ENCODE measurements at places on chromosomes 1 and 21.

DNA sequence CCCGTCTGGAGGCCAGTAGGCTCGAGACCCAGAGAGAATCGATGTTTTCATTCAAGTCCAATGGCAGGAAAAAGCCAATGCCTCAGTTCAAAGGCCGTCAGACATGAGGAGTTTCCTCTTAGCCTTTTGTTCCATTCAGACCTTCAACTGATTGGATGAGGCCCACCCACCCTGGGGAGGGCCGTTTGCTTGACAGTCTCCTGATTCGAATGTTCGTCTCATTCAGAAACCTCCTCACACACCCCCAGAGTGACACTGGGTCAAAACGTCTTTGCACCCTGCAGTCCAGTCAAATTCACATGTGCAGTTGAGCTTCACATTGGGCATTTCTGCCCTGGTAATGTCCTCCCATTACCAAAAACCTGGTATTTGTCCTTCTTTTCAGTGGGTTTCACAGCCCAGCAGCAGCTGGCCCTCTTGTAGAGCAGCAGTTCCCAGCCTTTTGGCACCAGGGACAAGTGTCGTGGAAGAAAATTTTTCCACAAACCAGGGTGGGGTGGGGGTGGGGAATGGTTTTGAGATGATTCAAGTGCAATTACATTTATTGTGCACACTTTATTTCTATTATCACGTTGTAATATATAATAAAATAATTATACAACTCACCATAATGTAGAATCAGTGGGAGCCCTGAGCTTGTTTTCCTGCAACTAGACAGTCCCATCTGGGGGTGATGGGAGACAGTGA, 40.1 kb downstream of the RSPH1 start:
- no peak for DNase-seq

- no peak for DNase-seq
Observed at GRCh38 chr1:54564312-54565112, 16.5 kb downstream of the ACOT11 start.

GRCh38 chr1:108742253-108742652, 4.2 kb upstream of the STXBP3 start:
- DNase-seq = no peak

DNA sequence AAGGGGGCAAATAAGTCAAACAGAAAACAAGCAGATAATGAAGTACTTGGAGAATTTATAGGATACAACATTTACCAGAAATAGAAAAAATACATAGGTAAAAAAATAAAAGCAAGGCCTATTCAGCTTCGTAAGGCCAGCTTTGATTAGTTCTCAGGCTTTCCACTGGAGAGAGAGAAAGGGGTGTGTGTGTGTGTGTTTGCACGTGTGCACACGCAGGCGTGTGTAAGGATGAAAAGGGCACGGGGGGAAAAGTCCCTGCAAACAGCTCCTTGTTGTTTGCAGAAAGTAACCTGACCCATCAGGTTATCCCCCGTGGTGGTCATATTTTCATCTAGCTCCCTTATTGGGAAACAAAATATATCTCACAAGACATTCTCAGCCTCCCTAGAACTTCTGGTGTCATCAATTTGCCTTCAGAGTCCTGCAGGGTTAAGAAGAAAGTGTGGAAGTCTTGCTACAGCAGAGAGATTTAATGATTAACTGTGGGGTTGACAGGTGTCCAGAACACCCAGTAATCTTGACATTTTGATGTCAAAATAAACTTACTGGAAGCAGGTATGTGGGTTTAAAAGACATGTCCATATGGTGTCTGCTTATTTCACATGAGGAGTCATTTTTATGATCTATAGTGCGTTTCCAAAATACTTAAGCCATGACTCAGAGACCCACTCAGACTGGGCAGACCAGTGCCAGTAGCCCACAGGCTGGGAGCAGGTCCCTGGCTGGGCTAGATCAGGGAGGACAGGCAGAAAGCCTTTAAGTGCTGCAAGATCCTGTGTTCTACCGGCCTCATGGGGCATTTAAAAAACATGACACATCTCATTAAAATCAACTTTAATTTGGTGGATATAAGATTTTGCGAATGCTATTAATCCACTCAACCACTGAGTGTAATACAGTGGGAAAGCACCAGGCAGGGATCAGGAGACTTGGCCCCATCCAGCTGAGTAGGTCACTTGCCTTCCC, 487.6 kb upstream of the CAMK1G start:
- no peak for DNase-seq

DNA sequence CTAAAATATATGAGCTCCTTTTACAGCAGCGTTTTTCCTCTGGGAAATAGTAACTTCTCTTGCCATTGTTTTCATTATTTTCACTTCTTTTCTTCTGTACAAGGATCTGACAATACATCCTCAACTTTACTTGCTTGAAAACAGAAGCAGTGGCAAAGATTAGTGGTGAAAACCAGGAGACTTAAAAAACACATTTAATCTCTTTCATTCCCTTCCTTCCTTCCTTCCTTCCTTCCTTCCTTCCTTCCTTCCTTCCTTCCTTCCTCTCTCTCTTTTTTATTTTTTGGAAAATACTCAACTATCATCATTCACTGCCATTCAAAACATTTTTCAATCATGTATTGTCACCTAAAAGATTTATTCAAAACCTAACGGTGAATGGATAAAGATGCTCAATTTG, 1411.4 kb downstream of the NCAM2 start:
- no peak for DNase-seq

DNA sequence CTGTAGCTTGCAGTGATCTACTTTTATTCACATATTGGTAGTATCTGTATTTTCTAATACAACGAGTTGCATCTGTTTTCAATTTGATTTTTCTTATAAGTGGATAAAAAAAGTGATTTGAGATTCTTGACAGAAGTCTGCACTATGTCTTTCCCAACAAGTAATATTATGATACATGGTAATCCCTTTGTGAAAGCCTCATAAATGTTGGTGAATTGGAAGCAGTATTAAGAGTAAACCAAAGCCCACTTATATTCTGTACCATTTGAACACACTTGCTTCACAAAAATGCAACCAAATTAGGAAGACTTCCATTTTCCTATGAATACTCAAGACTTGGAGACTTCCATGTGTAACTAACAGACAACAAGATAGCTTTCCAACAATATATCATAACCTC, 172.0 kb downstream of the HMCN1 start:
- DNase-seq = no peak

DNA sequence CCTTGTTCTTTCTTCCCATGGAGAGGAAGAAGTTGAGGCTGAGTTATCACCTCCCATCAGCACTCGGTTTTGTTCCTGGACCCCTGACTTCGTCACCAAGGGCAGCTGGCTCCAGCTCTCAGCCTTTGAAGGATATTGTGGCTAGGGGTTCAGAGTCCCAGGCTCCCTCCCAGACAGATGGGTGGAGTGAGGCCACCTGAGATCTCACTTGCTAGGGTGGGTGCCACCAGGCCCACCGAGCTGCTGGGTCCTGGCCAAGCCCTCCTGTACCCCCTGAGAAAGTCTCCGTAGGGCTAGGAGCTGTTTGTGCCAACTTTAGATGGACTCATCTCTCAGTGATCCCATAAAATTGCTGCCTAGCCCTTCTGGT, 6.9 kb downstream of the MX2 start:
- DNase-seq = no peak

- no peak for DNase-seq
Observed at GRCh38 chr1:35589516-35590427, 16.7 kb downstream of the TFAP2E start.

DNA sequence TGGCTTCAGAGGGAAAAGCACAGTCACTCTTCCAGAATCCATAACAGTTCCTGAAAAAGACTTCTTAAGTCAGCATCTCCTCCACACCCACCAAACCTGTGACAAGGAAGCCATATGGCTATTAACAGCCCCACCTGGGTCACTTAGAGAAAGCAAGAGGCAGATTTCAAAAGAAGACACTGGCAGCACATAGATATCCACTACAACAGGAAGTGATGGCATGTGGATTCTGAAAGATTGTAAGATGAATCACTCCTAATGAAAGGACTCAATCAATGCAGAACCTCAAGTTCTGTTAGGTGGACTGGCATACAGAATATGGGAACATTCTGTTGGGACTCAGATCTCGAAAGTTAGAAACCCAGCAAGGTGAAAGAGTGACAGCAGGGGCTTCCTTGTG, 365.9 kb downstream of the TGFB2 start:
- no peak for DNase-seq

GRCh38 chr1:153963030-153963849, at the start of gene SLC39A1:
Gene SLC39A1, minus strand, starts transcription at chr1:153963537. Its CDS starts 822 bp downstream, at chr1:153962715.
- DNase-seq = peak; percentile 99

- no peak for DNase-seq
Observed at GRCh38 chr1:56755911-56756310, 63.3 kb downstream of the FYB2 start.

- no peak for DNase-seq
Observed at GRCh38 chr21:14288922-14289321, 73.0 kb downstream of the RBM11 start.

- DNase-seq = no peak
Observed at GRCh38 chr1:213457186-213457585, 406.1 kb downstream of the RPS6KC1 start.

- no peak for DNase-seq
Observed at GRCh38 chr21:39673163-39673562, 60.4 kb downstream of the B3GALT5 start.

GRCh38 chr1:39407510-39407895, 83.9 kb upstream of the BMP8A start:
- DNase-seq = no peak

GRCh38 chr1:42676534-42677087, 5.6 kb upstream of the YBX1 start:
- DNase-seq = no peak

DNA sequence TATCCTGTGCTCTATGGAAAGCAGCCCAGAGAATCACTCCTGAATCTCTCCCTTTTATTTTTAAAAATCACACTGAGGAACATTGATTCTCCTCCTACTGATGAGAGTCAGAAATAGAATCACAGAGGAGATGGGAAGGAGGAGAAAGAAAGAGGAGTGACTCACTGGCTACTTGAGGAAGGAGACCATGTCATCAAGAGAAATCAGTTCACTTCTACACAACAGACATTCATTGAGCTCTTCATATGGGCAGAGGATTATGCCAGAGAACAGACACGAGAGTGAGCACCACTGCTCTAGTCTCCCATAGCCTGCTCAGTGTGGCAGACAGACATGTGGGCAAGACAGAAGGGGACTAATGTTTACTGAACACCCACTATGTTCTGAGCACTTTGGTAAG, 44.2 kb downstream of the RAB3B start:
- no peak for DNase-seq

- no peak for DNase-seq
Observed at GRCh38 chr1:18055156-18055555, 52.4 kb upstream of the IGSF21 start.

DNA sequence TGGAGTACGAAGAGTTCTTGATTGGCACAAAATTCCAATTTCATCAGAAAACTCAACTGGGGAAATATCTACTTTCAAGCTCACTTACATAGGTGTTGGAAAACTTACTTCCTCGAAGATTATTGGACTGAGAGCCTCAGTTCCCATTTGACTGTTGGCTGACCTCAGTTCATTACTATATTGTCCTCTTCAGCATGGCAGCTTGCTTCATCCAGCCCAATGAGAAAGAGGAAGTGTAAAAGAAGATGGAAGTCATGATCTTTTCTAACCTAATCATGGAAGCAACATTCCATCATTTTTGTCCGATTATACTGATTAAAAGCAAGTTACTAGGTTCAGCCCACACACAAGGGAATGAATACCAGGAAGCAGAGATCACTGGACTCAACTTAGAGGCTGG, 49.4 kb downstream of the HSD3B1 start:
- no peak for DNase-seq

GRCh38 chr1:246215510-246215903, 291.6 kb downstream of the SMYD3 start:
- DNase-seq = no peak

DNA sequence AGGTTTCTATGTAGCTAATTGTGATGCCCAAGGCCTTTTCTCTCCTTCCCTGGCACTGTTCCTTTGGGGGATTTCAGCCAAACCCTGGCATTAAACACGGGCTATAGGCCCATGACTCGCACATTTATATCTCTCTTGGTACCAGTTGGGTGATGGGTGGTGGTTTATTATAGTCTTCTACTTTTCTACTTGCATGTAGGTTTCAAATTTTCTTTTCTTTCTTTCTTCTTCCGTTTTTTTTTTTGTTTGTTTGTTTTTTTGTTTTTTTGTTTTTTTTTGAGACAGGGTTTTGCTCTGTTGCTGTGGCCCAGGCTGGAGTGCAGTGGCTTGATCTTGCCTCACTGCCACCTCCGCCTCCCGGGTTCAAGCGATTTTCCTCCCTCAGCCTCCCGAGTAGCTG, 1.1 kb downstream of the IL10RB start:
- no peak for DNase-seq

GRCh38 chr1:39995973-39996393, 41.0 kb downstream of the MFSD2A start:
- DNase-seq = no peak

DNA sequence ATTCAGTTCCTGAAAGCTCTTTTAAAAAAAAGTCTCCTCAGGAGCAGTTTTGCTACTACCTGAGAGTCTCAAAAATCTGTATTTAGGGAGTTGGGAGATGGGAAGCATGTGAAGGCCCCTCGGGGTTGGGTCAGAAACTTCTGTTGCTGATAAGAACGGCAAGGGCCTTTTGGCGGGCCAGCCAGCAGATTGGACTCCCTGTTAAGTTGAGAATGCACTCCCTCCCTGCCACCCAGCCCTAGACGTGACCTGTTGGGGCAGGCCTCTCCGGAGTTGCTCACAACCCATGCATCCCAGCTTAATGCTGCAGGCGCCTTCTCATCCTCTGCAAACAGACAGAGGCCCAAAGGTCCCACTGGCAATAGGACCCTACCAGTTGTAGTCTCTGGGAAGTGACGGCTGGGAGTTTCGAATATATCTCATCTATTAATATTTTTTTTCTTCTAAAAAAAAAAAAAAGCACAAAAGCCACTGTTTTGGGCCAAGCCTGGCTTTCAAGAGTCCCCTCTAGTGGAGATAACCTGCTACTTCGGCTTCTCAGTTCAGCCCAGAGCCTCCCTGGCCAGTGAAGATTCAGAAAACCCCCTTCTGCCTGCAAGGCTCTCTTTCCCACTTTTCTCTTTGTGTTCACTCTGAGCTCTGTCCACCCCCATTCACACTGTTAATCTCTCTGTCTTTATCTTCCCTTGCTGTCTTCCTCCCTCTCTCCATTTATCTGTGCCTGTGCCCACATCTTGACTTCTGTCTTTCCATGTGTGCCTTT, 5.3 kb downstream of the PLXNA2 start:
- no peak for DNase-seq

GRCh38 chr1:23696335-23696989, 4.9 kb downstream of the RPL11 start:
- no peak for DNase-seq

DNA sequence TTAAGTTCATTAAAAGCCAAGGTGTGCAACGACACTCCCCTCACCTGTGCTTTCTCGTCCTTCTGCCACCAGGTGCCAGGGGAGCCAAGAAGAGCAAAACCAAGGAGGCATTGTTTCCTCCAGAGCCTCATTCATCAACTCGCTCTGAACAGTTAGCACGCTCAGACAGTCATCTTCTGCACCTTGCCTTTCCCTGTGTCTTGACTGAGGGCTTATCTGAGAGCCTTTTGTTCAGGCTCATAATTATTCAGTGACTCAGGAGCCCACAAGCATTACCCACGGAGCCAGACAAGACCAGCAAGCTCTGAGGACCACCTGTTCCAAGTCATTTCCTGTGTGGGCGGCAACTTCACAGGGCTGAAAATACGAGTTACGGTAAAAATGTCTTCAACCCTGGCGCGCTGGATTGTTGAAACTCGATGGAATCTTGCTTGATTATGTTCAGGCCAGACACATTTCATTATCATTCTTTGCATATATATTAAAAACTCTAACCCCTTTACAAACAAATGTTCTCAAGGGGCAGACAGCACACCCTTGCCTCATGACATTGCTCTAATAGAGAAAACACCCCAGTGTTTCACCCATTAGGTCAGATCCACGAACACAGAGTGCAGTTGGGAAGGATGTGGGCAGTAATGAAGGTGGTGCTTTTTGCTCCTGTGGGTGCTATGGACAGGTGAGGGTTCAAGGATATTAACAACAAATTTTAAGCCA, 89.7 kb upstream of the RUNX1 start:
- peak; percentile 74 for DNase-seq
